ENCODE measurements at places on chromosomes 2 and 18. TPM values are rescaled to one million over a fixed set of nuclear protein-coding genes. Genes with fewer than 3 reads are reported as not detected.

DNA sequence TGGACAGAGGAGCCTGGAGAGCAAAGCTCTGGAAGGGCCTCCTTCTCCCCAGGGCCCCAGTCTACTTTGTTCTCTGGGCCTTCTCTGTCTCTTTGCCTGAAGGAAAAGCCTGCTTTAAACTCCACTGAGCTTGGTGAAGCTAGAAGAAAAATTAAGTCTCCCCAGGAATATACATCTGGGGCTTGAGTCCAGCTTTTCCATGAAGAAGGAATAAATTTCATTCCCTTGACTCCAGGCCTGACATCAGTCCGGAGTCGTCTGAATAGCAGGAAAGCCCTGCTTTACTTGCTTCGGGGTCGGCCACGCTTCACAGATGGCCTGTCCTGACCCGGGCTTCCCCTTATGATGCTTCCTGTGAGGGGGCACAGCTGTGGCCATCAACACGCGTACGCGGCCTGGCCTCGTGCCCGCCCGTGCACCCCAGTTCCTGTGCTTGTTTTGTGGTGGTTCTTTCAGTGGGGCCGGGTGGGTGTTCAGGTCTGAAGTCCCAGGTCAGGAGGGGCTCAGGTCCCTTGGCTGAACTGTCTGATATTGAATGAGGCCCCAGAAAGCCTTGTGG lies 73.6 kb downstream of the ACOXL start:
- no peak for DNase-seq

GRCh38 chr18:57353137-57353939 lies 981 bp downstream of the ST8SIA3 start:
- DNase-seq, result no peak

Gene IMMT
- total RNA-seq, result 51.8 TPM

DNA sequence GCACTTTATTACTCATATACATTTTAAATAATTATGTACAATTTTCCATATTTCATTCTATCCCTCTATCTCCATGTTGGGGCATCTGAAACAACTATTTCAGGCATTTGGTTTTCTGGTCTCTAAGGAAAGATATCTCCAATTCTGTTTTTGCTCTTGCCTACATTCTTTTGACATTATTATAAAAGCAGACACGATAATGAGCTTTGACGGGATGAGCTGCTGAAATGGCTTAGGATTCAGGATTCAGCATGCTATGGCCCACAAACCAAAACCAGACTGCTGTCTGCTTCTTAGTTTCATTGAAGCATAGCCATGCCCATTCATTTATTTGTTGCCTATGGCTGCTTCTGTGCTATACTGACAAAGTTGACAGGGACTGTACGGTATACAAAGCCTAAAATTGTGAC lies 42.7 kb upstream of the GLS start:
- DNase-seq, result no peak

Gene ALLC
- not detected for total RNA-seq

Data from vagina (tissue), 2 donors.